T-cell (primary cell): ENCODE measurements at places on chromosomes 11 and 22. TPM values are rescaled to one million over a fixed set of nuclear protein-coding genes. Genes with fewer than 3 reads are reported as not detected.

The DEFB131B gene
- total RNA-seq, result not detected

The SNAP29 gene
- total RNA-seq, result 23.3 TPM

DNA sequence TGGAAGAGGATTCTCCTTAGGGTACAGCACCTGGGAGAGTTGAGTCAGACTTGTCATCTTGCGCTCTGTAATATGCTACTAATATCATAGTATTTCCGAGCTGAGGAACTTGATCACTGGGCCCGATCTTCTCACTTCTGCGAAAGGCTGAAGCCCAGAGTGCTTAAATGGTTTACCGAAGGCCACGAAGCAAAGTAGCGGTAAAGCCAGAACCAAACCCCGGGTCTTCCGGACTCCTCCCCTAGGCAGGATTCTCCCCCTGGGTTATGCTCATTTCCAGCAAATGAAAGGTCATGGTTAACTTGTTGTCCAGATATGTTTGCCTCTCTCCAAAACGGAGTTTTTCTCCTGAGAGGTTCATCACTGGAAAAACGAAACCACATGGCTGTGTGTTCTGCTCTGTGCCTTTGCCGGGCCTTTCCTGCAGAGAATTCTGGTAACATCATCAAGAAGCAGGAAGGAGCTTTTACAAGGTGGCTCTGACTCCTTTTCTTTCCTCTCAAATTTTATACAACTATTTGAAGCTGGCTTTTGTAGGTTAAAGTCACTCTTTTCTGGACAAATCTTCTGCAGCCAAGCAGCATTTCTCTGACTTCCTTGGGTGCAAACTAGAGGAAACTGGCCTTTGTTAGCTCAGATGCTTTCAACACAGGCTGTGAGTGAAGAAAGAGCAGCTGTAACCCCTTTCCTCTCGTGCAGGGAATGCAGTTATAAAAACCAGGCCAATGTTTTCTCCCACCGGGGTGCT, 35.5 kb downstream of the UBASH3B start:
- DNase-seq, result no peak
- H3K4me3 ChIP-seq, result peak overlapping the region; percentile 12
- H3K36me3 ChIP-seq, result no peaks in the 10 kb centered on the region
- no peaks in the 10 kb centered on the region for H3K27me3 ChIP-seq

DNA sequence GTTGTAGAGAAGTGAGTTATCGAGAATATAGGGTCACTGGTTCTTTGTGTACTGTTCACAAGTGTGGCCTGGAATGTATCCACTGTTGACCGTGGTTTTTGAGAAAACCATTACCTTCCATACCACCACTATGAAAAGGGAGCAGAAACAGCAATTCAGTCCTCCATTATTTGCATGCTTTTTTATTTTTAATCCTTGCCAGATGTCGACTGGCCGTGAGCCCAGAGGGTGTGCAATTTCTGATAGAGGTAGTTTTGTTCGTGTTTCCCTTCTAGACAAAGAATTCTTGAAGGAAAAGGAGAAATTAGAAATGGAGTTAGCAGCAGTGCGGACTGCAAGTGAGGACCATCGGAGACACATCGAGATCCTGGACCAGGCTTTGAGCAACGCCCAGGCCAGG, 81.7 kb downstream of the AMOTL1 start:
- no peaks in the 10 kb centered on the region for H3K4me1 ChIP-seq
- DNase-seq, result no peak
- no peaks in the 10 kb centered on the region for H3K36me3 ChIP-seq
- no peak overlapping the region for H3K4me3 ChIP-seq

- H3K27me3 ChIP-seq, result peaks cover 38% of the 10 kb centered on the region
- H3K4me1 ChIP-seq, result no peaks in the 10 kb centered on the region
- no peak overlapping the region for H3K4me3 ChIP-seq
- H3K27ac ChIP-seq, result no peak overlapping the region
- DNase-seq, result no peak
Measured at GRCh38 chr22:39577900-39578299, 7.3 kb downstream of the CACNA1I start.

DNA sequence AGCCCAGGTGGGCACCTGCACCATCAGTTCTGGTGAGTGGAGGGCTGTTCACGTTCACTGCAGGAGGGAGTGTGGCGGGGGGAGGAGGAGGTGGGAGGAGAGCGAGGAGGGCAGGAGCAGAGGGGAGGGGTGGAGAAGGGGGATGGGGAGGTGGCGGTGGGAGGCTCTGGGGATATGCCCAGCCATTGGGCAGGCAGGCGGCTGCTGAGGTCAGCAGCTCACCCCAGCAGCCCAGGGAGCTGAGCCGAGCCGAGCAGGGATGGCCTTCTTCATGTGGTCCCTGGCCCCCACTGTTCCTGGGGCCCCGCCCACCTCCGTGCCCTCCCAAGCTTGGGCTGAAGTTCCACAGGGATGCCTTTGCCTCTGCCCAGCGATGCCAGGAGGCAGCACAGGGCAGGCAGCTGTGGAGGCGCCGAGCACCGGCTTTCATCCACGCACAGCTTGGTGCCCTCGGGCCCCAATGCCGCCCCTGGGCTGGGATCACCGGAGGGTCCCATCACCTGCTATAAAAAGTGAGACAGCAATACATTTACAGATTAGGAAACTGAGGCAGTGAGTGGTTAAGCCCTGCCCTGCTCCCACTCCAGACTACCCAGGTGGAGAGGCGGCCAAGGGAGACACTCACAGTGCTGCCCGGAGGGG, 21.6 kb downstream of the RTN4R start:
- H3K4me1 ChIP-seq, result peaks cover 57% of the 10 kb centered on the region
- H3K36me3 ChIP-seq, result peaks cover 5% of the 10 kb centered on the region
- no peaks in the 10 kb centered on the region for H3K27me3 ChIP-seq
- H3K4me3 ChIP-seq, result no peak overlapping the region
- peak overlapping the region; percentile 80 for H3K27ac ChIP-seq
- no peak for DNase-seq

GRCh38 chr11:40062616-40063015, 1396.8 kb downstream of the LRRC4C start:
- DNase-seq, result no peak
- H3K36me3 ChIP-seq, result no peaks in the 10 kb centered on the region
- no peak overlapping the region for H3K27ac ChIP-seq
- no peak overlapping the region for H3K4me3 ChIP-seq

The ARFIP2 gene
- total RNA-seq, result 60.3 TPM

- H3K4me1 ChIP-seq, result no peaks in the 10 kb centered on the region
- H3K4me3 ChIP-seq, result no peak overlapping the region
- H3K36me3 ChIP-seq, result no peaks in the 10 kb centered on the region
- no peak overlapping the region for H3K27ac ChIP-seq
- no peak for DNase-seq
Measured at GRCh38 chr22:24459911-24460310, 32.5 kb downstream of the ADORA2A start.
